ENCODE measurements at places on chromosomes 4 and X. TPM values are rescaled to one million over a fixed set of nuclear protein-coding genes. Genes with fewer than 3 reads are reported as not detected.

The NPY5R gene
- not detected for total RNA-seq

The GAGE10 gene
- not detected for total RNA-seq

The PAGE2B gene
- total RNA-seq, result not detected

The HTRA3 gene
- total RNA-seq, result 24.6 TPM

The SMIM10L2A gene
- total RNA-seq, result 0.54 TPM

The AADAT gene
- total RNA-seq, result 4.6 TPM

Measured in cardiac ventricle fibroblast (primary cell).